ENCODE measurements at places on chromosomes 5 and 9.

DNA sequence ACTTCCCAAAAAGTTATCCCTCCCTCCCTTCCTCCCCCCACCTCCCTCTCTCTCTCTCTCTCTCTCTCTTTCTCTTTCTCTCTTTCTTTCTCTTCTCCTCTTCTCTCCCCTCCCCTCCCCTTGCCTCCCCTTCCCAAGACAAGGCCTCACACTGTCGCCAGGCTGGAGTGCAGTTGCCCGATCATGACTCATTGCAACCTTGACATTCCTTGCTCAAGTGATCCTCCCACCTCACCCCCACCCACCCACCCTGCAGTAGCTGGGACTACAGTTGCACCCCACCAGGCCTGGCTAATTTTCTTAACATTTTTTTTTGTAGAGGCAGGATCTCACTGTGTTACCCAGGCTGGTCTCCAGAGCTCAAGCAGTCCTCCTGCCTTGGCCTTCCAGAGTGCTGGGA, 32.8 kb downstream of the VPS13A start:
- DNase-seq: no peak

DNA sequence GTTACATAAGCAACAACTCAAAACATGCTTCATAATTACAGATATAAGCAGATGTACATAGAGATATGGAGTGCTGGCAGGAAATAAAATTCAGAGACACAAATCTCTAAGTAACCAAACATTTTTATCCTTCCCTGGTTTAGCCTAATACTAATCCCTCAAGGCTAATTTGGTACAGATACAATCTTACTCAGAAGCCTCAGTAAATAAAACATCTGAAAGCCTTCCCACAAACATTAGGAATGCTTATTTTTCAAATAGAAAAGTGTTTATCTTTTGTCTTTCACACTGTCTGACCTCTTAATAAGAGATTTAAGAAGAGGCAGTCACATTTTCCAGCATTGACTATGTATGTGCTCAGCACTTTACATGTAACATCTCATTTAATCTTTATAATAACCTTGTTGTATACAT, 399.4 kb downstream of the ARRDC3 start:
- no peak for DNase-seq

- DNase-seq: no peak
These were observed 172.6 kb upstream of the RAI14 start for GRCh38 chr5:34483442-34484033.

- DNase-seq: peak; percentile 16
These were observed 933.6 kb downstream of the CDH12 start for GRCh38 chr5:21919414-21920022.

DNA sequence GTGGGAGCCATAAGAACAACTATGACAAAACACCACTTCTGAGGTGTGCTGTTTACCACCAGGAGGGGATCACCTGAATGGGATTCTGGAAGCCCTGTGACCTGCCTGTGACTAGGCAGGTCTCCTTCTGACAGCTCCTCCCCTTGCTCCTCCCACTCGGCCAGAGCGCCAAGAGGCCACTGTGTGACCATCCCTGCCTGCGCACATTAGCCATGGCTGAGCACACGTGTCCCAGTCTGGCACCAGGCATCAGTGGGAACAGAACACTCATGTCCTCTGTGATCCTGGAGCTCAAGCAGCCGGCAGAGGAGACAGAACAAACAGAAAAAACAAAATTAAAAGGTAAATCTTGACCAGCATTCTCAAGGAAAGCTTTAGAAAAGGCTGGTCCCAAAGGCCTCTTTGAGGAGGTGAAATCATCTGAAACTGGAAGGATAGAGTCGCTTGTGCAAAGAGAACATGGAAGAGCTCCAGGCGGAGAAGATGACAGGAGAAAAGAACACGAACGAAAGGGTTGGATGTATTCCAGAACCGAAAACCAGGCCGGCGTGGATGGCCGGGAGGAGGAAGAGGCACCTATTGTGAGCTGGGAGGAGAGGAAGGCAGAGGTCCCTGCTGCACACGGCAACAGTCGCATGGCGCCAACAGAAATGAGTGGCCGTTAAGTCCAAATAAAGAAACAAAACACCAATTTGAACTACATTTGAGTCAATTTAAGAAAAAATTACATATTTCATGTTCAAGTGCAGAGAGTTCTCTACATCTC, 5.1 kb downstream of the MED10 start:
- no peak for DNase-seq

DNA sequence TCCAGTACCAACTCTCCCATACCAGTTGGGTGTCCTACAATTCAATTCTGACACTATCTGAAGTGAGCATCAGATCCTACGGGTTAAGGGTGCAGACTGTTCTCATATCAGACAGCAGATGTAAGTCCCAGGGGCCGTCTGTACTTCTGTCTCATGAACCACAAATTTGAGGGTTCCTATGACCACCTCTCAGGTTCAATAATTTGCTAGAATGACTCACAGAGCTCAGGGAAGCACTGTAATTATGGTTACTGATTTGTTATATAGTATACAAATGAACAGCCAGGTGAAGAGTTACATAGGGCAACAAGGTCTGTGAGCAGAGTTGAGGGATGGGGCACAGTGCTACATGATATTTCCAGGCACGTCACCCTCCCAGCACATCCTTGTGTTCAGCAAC, 499.1 kb downstream of the DMAC1 start:
- DNase-seq: no peak

GRCh38 chr9:136536721-136537241, 9.1 kb downstream of the NOTCH1 start:
- no peak for DNase-seq

GRCh38 chr5:132661231-132662003, 3.4 kb downstream of the IL13 start:
- DNase-seq: no peak

DNA sequence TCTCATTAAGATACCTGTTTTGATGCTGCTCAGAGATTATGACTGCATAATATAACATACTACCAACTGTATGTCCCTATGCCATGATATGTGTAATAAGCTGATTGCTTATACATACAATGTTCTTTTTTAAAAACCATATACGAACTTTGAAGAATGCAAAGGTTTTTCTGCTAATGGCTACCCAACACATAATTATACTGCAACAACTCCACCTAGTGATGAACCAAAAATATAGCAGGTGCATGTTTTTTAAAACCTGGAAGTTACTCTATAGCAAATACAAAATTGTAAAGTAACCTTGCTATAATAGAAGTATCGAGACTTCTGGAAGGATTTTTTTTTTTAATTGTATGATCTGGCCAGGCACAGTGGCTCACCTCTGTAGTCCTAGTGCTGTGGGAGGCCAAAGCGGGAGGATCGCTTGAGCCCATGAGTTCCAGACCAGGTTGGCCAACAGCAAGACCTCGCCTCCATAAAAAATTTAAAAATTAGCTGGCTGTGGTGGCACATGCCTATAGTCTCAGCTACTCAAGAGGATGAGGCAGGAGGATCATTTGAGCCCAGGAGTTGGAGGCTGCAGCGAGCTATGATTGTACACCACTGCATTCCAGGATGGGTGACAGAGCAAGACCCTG, 49.1 kb downstream of the HOMER1 start:
- DNase-seq: peak; percentile 15

DNA sequence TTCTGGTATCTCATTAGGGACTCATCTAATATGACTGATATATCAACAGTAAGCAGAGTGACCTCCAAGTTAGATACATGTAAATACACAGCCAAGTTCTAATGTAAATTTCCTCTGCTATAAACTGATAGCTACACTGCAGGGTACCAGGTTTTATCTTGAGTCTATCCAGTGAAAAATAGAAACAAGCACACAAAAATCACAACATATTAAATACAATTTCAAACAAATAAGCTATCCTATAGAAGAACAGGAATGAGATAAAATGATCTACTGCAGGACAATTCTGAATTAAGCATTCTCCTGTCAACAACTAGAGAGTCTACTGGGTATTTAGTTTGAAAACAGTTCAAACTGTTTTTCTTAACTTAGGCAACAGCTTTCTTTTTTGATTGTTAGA, 42.7 kb downstream of the NR3C1 start:
- no peak for DNase-seq

GRCh38 chr5:131328536-131329285, 64.9 kb downstream of the CDC42SE2 start:
- DNase-seq: no peak

GRCh38 chr9:105621001-105621400, 41.3 kb upstream of the TAL2 start:
- no peak for DNase-seq

DNA sequence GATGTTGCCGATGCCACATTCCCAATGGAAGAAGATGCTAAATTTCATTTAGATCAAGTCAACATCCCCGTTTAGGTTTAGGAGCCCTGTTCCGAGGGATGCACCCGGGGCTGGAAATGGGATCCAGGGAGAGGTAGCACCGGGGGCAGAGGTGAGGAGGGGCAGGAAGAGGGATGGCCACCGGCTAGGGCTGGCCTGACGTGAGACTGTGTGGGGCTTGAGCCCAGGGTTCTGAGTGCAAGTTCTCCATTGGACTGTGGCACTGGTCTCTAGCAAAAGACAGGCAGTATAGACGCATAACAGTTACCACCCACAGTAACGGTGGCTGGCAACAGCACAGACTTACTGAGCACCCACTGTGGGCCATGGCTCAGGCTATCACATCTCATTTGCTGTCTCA, 209.0 kb upstream of the MVB12B start:
- no peak for DNase-seq

DNA sequence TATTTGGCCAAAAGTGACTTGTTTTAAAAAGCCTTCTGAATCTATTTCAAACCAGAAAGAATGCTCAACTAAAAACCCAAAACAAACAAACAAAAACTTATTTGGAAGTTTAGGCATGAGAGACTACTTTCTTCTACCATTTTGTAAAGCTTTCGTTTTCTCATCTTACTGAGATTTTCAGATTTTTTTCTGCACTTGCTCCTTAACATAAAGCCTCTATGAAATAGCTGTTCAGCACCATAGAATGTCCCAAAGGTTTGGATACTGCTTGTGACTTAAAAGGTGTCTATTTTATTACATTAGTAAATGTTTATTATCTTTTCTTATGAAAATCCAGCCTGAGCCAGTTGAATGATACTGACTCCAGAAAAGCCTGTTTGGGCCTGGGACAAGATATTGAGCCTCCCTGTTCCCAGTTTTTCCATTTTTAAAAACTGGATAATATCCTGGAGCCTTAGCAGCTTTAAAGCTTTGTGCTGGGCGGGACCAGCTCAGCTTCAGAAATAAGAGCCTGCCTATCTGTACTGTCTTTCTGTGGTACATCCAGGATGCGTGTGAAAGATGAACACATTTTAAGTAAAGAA, 292.6 kb downstream of the ZSWIM6 start:
- no peak for DNase-seq

DNA sequence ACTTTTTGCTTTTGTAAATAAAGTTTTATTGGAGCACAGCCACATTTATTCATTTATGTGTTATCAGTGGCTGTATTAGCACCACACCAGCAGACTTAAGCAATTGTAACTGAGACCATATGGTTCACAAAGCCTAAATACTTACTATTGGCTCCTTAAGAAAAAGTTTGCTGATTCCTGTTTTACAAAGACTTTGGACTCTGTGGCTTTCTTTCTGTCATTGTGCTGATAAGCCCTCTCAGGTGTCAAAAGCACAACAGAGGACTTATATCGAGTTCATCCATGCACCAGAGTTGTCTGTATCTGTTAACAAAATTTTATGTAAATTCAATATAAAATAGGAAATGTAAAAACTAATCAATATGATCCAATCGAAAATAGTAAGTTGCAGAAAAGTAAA, 55.6 kb upstream of the PCSK5 start:
- no peak for DNase-seq

DNA sequence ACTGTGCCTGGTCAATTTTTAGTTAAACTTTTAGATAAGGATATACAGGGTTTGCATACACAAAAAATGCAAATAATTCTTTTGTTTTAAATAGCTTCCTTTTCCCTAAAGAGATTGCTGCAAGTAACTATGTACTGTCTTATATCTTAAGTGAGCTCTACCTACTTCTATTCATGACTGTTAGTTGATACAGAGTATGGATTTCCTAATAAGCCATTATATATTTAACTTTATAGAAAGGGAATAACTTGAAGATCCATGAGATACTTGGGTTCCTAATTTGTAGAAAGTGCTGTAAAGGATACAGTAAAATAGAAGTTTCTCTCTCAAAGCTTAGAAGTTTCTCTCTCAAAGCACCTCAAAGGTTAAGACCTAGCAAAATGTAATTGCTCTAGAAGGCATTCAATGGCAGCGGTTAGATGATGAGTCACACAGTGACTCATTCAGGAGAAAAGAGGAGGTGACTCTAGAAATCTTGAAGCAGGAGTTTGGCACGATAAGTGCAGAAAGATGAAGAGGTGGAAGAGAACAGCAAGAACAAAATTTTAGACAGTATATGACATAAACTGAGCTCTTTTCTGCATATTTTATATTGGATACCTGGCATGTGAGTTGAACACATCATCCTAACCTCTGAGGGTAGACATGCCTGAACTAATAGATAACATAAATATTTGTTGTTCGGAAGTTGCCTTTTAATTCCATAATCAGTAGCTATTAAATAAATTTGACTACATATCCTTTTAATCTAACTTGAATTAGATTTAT, 5.5 kb upstream of the DNAJC21 start:
- no peak for DNase-seq

DNA sequence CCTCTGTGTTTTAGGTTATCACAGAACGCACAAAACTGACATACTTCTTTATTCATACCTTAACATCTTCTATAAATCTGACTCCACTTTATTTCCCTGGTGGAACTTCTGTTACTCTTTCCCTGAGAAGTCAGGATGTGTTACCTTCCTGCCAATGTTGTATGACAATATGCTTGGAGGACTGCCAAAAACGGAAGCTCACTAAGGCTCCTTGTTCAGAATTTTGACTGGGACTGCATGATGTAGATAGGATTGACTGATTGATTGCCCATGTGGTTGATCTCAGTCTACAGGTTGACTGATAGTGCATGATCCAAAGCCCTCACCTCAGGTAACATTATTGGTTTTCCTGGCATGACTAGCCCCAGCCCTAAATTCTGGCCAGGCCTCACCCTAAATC, 319.4 kb downstream of the TLR4 start:
- DNase-seq: no peak

DNA sequence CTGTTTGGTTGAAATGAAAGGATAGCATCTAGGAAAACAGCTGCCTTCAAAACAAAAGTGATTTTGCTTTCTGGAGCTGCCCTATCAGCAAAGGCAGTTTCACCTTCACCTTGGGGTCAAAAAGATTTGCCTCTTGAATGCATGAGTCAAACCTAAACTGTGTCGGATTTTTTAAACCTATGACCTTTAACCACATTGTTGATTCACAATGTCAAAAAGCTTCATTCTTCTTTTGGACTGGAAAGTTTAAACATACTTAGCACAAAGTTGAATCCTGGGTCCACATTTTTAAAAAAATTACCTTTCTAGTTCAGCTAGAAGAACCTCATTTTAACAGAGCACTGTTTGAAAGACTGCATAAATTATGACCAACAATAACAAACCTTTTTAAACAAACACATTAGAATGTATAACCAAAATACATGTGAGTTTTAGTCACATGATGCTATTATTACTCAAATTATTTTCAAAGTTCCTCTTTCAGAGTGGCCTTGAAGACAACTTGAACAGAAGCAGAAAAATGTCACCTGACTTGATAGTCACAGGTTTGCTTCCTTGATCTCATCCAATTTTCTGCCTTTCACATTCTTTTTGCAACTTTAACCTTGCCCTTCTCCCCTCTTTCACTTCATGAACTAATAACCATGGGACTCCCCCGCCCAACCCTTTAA, 109.7 kb upstream of the LHFPL2 start:
- no peak for DNase-seq

GRCh38 chr5:169429044-169429443, 128.1 kb upstream of the SLIT3 start:
- no peak for DNase-seq

All from GM12891 (cell line).